ENCODE measurements at places on chromosomes 4 and X.

- no peak for DNase-seq
These were observed 9.0 kb upstream of the ADGRA3 start for GRCh38 chr4:22524895-22525294.

DNA sequence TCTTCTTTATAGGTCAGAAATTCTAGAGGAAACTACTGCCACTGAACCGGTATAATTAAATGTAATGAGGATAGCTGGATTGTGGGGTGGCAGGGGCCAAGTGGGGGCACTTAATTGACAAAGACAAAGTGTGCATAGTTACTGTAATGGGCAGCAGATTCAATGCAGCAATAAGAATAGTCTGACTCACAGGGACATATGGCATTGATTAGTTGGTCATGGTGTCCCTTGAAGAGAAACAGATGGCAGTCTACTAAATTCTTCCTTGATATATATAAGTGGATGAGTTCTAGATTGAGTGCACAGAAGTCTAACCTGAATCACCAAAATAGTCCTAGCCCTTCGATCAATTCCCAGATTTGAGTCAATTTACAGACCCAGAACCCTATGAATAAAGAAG is 31.6 kb downstream of the ETDC start:
- DNase-seq = no peak

- DNase-seq = no peak
These were observed 23.5 kb downstream of the OCIAD1 start for GRCh38 chr4:48854395-48854683.

DNA sequence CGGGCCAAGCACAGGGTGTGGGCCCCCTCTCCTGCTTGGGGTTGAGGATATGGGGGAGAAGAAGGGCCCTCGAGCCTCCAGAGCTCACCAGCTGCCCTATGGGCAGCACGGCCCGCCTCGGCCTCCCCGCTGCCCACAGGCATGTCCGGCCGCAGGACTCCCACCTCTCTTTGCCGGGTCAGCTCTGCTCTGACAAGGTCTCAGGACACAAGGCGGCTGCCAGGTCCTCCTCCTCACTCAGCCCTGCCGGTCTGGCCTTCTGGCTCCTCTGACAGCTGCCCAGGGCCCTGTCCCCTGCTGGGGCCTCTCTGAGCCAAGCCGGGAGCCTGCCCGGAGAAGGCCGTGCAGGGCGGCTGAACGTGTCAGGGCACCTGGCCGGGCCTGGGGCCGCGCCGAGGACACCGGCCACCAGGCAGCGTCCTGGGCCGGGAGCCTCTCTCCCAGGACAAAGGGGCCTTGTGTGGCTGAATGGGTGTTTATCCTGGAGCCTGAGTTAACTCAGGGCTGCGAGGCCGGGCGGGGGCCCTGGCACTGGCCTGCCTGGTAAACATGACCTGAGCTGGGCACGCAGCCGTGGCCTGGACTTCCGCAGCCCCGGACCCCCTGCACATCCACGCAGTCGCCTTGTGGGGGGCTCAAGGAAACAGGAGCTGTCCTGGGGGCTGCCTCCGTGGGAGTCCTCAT is 25.7 kb downstream of the TACC3 start:
- no peak for DNase-seq

GRCh38 chr4:145069361-145069760 is 28.6 kb downstream of the ANAPC10 start:
- no peak for DNase-seq

DNA sequence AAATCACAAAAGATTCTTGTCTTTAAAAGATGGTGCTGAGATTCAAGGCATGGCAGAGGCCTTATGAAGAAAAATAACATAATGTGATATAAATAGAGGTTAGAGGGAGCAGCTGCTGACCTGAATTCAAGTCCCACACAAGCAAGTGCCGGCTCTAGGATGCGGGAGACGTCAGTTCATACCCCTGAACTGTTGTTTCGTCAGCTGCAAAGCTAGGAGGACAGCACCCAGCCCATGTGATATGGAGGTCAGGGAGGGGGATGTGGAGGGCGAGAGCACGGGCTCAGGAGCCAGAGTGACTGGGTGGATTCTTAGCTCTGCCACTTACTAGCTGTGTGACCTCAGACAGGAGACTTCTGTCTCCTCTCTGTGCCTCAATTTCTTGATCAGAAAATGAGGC is 77.9 kb downstream of the JAKMIP1 start:
- DNase-seq = no peak

DNA sequence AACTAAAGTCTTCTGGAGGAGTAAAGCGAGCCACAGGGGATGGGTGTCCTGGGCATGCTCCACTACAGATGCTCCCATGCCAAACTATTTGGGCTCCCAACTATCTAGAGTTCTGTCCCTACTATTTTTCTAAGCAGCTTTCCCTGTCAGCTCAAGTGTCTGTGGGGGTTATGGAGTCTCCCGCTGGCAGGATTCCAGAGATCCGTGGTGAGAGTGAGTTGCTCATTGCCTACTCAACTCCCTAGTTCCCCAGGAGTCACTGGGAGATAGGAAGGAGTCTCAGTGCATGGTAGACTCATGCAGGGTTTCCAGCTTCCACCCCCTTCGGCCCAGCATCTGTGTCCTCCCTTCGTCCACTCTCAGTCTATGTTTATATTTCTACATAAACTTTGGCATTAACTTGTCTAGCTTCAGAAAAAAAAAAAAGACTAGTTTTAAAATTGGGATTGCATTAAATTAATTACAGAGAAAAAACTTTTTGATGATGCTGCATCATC is 55.1 kb upstream of the INPP4B start:
- DNase-seq = no peak

DNA sequence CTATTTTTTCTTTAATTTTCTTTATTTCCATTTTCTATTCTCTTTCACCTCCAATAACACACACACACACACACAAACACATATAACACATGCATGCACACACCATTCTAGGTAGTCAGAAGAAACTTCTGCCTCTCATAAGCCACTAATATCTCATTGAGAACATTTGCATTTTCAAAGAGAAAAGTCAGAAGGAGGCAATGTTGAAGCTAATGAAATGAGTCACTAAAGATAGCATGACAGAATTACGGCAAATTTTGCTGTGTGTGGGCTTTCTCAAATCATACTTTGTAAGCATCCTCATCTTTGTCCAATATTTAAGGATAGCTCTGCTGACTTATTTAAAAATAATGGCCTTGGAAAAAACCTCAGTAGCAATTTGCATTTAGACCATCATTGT is 291.3 kb downstream of the GUCY2F start:
- DNase-seq = no peak

- DNase-seq = no peak
These were observed 47.0 kb upstream of the DHRSX start for GRCh38 chrX:2547736-2548135.

DNA sequence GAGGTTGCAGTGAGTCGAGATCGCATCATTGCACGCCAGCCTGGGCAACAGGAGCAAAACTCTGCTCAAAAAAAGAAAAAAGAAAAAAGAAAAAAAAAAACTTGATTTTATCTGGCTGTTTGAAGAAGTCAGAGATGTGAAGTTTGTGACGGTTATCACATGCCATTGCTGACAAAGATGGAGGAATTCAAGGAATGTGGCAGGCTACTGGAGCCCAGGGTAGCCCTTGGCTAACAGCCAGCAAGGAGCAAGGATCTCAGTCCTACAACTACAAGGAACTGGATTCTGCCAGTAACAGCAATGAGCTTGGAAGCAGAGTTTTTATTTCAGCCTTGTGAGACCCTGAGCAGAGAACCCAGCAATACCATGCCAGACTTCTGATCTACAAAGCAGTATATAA is 24.3 kb upstream of the TET2 start:
- no peak for DNase-seq

Measured in activated gamma-delta T cell treated with Interleukin-2 at 50 U/mL for 16 hours (primary cell).